Tongue (tissue), 3 donors: ENCODE measurements at places on chromosomes 3 and 15. TPM values are rescaled to one million over a fixed set of nuclear protein-coding genes. Genes with fewer than 3 reads are reported as not detected.

CHRM5 gene
- total RNA-seq: not detected

MOBP gene
- total RNA-seq: not detected

UROC1 gene
- not detected for total RNA-seq

SAMMSON gene
- 0.41 TPM for total RNA-seq

SLC28A1 gene
- total RNA-seq: not detected

PFN2 gene
- total RNA-seq: 239 TPM

RETNLB gene
- total RNA-seq: not detected

DNA sequence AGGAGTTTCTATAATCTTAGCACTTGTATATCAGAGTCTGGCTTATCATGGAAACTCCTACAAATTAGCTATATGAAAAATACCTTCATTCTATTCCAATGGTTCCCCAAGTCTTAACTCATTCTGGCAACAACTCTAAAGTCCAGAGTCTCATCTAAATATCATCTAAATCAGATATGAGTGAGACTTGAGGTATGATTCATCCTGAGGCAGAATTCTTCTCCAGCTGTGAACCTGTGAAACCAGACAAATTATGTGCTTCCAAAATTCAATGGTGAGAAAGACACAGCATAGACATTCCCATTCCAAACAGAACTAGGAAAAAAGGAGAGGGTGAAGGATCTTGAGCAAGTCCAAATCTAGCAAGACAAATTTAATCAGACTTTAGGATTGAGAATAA lies 138.8 kb downstream of the THRB start:
- DNase-seq: no peak

DNA sequence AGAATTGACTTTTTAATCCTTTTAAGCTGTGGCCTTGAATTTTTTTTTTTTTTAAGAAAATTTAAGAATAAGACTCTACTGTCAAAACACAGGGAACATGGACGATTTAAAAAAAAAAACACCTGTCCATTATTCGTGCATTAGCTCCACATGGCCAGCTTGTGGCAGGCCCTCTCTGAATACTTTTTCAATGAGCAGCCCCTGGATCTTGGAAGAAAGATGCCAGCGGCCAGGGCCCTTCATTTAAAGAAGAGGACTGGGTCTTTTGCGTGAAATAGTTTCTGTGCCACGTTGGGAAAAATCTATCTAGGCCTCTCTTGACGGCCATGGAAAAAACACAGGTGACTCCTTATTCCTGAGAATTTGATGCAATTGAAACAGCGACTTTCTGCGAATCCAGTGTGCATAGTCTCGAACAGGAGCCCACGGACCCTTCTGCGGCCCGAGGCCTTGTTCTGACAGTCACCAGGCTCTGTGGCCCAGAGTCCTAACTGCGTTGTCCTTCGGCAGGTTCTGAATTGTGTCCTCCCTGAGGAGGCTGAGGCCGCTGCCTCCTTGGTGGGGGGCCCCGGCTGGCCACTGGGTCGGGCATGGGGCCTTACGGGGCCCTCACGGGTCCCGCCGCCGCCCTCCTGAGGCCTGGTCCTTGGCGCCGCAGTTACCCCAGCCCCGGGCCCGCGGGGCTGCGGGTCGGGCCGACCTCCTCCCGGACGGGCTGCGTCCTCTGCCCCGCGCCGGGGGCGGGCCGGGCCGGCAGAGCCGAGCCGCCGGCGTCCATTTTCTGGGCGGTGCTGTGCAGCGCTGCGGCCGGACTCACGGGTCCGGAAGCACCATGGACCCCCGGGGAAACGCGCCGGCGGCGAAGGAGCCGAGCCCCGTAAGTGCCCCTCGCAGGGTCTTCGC lies 33.5 kb downstream of the ZBTB38 start:
- DNase-seq: peak; percentile 70

DNA sequence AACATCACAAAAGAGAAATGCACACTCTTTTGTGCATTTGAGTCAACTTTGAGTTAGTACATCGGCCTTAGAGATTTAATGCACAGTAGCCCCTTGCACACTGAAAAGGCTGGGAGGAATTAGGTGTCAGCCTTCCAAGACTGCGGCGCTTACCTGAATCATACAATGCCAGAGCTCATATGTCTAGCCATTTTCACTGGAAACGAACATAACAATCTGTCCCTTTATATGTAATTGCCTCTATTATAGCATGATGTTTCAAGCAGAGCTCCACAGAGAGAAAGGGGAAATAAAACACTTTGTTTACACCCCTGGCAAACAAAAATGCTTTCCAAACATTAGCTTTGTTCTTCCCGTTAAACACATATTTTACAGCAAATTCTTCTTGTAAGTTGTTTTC lies 315.7 kb upstream of the SLCO3A1 start:
- DNase-seq: no peak

GRCh38 chr3:42720126-42720525 lies 17.5 kb upstream of the HHATL start:
- DNase-seq: no peak

DNA sequence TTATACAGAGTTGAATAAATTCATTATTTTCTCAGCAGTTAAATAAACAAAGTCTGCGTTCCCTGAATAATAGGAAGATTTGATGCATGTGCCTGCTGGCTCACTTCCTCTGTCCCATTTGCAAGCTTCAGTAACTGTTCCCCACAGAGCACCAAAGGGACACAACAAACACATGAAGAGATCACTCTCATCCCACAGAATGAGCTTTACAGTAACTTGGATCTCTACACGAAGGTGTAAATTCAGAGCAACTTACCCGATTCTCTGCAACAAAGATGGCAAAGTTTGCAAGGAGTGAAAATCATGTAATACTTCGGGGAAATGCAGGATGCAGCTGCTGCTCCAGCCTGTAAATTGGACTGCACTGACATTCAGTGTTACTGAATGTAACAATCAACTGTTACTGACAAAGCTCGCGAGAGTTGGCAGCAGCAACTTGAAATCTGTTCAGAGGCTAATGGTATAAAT lies at the start of gene BCHE:
BCHE (minus strand) TSS at position 366 of the 468 bp plus-strand sequence. CDS start 6,390 bp downstream, outside the sequence.
- peak; percentile 92 for DNase-seq

DNA sequence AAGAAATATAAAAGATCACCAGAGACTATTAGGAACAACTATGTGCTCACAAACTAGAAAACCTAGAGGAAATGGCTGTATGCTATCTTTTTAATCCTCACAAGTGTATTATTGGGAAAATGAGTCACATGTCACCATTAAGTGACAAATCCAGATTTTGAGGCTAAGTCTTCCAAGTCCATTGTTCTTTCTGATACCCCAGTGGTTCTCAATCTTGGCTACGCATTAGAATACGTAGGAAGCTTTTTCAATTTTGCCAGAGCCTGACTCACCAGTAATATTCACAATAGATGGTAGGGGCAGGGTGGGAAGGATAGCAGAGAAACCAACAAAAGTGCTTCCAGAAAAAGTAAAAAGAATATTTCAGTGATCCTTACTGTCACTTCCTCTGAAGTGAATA lies 117.0 kb downstream of the FILIP1L start:
- DNase-seq: no peak

GRCh38 chr15:59443341-59444072 lies 5.5 kb downstream of the FAM81A start:
- no peak for DNase-seq

DNA sequence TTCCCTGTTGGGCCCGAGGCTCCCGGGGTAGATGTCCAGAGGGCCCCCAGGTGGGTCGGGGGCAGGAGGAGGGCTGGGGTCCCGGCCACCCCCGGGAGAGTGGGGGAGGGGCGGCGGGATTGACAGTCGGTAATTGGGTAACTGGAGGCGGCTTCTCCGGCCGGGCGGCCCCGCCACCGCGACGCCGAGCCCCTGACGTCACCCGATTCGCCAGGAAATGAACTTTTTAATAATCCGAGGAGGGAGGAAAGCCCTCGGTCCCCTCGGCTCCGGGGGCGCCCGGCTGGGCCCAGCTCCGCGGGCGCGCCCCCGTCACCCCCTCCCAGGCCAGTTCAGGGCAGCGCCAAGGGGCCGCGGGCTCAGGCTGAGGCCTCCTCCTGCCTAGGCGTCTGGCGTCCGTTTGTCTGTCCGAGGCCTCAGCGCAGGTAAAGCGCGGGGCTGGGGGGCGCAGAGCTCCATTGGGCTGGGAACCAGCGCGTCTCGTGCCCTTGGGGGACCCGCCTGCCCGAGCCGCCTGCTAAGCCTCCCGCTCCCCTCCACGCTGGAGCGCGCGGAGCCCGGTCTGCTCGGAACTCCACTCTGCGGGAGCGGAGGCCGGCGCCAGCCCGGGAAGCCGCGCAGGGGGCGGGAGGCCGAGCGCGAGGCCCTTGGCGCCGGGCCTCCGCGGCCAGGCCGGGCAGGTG lies 3.9 kb downstream of the GATA2 start:
- DNase-seq: peak; percentile 56

GRCh38 chr3:129040579-129041300 lies 19.8 kb upstream of the GP9 start:
- no peak for DNase-seq

DNA sequence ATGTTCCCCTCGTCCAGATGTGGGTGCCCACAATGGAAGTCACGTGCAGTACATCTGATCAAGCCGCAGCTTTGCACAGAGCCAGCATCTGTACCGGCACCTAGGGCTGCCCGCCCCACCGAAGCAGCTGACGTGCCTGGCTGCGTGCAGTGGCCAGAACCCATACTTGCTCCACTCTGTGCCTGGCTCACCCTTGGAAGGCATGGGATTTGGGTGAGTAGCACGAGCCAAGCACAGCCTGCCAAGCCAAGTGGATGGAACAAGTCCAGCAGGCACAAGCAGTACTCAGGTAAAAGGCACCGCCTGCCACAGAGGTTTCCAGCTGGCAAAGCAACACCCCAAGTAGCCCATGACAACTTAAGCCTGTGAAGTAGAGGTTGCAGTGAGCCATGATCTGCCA lies 261.3 kb downstream of the TBC1D5 start:
- DNase-seq: no peak

- no peak for DNase-seq
Observed at GRCh38 chr3:162092751-162093150, 596.1 kb downstream of the OTOL1 start.

- DNase-seq: no peak
Observed at GRCh38 chr15:40960925-40961324, 7.7 kb downstream of the CHAC1 start.

DNA sequence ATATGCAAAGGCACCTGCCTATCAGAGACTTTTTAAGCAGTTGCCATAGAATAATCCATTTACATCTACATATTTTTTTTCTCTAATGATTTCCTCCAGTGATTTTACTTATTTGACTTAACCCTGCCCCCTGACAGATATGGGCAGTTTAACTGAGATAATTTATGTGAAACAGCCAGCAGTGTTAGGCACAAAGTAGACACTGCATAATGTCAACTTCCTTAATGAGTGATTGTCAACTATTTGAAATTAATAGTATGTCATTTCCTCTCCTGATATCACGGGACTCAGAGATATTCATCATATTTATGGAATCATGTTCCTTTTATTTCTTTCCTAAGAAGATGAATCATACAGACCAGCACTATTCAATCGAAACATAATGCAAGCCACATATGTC lies 179.9 kb upstream of the ATP10A start:
- no peak for DNase-seq
